Cortex of kidney (tissue), 1 donor: ENCODE measurements at places on chromosomes 3 and 15.

DNA sequence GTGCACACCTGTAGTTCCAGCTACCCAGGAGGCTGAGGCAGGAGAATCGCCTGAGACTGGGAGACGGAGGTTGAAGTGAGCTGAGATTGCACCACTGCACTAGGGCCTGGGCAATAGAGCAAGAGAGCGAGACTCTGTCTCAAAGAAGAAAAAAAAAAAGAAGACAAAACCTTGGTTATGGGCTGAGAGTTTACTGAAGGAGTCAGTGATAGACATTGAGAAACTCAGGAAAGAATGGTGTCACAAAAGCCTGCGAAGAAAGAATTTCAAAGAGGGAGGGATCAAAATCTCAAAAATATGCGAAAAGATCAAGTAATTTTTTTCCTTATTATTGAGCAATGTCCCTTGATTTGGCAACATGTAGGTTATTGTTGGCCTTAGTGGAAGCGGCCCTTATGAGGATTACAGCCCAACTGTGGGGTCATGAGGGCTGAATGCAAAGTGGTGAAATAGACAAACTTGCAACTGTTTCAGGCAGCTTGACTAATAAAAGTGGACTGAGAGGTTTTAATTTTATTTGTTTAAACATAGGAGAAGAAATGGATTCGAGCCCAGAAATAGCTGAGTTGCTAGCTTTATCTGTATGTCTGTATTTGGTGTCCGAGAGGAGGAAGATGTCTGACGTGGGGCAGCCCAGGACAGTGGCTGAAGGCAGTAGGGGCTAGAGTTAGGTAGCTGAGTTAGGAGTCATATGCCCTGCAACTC lies 18.8 kb upstream of the CELF6 start:
- DNase-seq, result no peak

DNA sequence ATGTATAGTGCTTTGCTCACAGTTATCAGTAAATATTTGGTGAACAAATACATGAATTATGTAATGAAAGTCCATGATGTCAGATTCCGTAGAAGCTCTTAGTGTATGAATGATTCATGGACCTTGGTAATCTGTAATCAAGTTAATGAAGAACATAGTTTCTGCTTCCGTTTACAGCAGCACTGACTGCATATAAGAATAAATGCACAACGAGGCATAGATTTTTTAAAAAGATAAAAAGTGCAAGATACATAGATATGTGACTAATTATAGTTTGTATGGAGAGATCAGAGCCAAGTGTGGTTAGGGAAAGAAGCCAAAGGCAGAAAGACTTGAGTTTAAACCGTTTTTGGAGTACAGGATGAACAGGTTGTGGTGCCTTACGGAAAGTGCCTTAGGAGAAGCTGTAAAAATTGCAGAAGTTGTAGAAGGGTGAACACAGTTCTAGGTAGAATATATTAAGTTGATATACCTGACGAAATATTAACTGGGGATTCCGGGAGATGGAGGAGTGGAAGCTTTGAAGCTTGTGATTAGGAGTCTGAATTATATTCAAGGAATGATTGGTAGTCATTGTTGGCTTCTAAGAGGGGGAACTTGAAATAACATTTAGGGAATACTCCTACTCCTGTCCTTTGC lies 293.1 kb downstream of the NLGN1 start:
- no peak for DNase-seq

DNA sequence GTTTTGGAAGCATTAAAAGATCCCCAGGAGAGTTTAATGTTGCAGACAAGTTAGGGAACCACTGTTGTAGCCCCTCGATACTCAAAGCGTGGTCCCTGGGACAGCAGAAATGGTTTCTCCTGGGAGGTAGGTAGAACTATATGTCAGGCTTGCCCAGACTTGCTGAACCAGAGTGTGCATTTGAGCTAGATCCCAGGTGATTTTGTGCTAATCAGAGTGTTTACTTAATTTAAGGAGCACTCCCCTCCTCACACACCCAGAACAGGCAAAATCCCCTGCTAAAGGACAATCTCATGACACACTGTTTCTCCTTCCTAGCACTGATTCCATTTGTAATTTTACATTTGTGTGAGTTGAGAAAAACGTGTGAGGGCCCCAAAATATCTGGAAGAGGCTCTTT lies 24.3 kb downstream of the LMCD1 start:
- DNase-seq, result no peak

DNA sequence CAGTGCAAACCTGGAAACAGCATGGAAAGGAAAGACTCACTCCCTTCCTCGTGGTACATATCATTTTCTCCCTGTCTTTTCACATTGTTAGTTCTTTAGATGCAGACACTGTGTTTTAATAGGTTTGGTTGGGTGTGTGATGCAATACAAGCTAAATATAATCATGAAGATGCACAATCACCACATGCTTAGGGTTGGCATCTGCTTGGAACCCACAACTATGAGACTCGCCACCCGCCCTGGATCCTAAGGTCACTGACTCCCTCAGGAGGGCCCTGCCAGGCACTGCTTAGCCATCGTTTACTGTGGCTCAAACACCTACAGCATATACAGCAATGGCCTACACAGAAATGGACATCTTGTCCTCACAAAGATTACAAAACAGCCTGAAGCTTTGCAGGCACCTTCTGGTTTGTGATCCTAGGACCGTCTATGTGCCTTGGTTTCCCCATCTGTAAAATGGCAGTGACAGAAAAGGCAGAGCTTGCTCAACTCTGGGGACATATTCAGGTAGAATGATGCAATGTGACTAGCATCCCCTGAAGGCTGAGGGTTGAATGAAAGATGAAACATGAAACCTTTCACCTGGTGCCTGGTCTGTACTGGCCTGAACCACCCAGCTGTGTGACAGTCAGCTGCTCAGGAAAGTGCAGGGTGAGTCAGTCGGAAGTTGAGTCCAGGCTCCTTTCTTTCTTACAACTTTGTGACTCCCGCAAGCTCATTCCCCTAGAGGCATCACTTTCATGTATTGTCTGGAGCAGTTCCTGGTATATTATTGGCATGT lies 123.6 kb upstream of the PFN2 start:
- no peak for DNase-seq

DNA sequence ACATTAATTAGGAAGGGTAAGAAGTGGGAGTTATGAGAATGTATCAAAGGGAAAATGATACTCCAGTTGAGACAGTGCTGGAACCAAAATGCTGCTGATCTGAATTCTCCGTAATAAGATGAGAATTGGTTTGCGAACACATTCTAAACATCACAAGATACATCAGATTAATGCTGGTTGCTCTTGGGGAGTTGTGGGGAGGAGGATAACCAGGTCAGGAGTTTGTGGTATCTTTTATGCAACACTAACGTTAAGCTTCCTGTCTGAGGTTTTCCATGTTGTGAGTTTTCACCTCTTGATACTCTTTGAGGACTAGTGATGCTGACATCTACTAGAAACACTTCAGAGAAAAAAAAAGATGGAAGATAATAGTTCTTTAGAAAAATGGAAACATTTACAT lies 47.2 kb downstream of the PPARG start:
- no peak for DNase-seq

DNA sequence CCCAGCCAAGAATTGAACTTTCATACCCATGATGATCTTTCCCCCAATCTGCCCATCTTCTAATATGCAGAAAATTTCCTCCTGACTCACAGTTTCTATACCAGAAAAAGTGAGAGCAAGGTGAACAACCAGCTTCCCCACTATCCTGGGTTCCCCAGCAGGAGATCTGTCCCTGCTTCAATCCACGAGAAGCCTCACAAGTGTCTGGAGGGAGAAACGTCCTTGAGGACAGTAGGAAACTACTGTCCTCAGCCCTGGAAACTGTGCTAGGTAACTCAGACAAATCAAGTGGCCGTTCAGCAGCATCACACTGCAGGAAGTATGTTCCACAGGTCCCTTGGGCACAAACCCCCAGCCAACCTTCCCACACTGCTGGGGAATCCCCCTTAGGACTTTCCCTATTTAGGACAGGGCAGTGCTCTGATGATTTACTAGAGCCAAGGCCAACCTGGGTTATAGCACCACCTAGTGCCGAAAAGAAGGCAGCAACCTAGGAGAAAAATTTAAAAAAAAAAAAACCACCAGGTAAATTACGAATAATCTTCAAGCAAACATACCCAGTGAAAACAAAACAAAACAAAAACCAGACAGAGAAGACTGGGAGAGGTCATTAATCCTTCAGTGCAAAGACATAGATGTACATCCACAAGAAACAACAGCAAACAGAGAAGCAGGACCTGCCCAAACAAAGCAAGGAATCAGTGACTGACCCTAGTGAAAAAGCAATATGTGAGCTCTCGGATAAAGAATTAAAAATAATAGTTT lies 36.0 kb downstream of the MORC1 start:
- no peak for DNase-seq

- DNase-seq, result no peak
Observed at GRCh38 chr3:12484983-12485327, 675 bp downstream of the TSEN2 start.

DNA sequence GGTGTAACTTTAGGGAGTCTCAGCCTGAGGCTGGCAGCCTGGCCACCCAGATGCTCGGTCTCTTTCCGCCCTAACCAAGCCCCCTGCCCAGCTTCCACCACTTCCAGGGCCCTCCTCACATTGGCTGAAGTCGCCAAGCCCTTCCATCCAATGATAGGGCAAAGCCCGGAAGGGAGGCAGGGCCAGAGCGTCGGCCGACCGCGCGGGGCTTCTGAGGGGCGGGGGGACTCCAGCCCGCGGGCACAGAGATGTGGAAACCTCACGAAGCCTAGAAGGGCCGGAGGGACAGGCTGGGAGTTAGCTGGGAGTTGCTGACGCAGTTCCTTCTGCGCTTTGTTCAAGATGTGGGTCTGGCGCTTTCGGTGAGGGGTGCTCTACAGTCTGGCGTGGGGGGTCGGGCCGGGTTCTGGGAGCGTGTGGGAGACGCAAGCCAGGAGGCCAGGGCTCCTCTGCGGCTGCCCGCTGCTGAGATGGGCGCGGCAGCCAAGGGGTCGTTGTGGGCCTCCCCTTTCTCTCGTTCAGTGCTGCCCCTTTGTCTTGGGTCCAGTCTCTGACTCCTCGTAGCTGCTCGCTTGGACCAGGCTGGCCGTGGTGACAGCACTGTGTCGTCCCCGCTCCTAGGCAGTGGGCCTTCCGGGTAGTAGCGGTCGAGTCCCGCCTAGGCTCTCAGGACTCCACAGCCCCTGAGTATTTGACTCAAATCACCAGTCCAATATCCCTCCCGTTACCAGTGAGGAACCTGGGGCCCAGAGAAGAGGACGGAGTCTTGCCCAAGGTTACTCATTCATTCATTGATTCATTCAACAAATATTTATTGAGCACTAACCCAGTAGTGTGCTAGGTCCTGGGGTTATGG lies at the start of gene ZNF660:
TSS of gene ZNF660 (plus strand) at position 319 of the 856 bp plus-strand sequence. CDS start 9,230 bp downstream, outside the sequence.
- DNase-seq, result no peak

DNA sequence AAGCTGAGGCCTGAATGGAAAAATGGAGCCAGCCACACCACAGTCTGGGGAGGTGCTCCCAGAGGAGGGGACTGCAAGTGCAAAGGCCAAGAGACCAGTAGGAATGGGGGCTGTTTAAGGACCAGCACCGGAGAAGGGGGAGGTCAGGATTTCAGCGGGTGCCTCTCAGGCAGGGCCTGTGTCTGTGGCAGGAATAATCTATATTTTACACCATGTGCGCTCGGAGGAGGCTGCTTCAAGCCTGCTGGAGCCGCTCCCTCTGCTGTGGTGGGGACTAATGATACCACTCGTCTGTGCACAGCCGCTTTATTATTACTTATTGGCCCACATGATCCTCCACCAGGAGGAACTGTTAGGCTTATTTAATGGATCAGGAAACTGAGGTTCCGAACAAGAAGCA lies 45.3 kb downstream of the TPRA1 start:
- DNase-seq, result no peak

DNA sequence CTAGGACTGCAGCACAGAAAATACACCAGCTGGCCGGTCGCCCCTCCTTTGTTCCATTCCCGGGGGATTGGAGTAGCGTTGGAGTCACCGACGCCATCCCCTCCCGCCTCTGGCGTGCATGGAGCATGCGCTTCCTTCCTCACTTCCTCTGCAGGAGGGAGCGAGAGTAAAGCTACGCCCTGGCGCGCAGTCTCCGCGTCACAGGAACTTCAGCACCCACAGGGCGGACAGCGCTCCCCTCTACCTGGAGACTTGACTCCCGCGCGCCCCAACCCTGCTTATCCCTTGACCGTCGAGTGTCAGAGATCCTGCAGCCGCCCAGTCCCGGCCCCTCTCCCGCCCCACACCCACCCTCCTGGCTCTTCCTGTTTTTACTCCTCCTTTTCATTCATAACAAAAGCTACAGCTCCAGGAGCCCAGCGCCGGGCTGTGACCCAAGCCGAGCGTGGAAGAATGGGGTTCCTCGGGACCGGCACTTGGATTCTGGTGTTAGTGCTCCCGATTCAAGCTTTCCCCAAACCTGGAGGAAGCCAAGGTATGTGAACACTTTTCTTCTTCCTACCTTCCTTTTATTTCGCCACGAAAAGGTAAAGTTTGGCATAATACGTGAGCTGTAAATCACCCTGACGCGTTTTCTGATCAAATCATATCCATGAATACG lies at the start of gene SCG3:
TSS of gene SCG3 (plus strand) at position 201 of the 661 bp plus-strand sequence. CDS start at position 454, 253 bp downstream.
- DNase-seq, result no peak

- DNase-seq, result no peak
Observed at GRCh38 chr3:154971341-154971740, 108.8 kb upstream of the MME start.

- no peak for DNase-seq
Observed at GRCh38 chr3:42110631-42111030, 19.5 kb downstream of the TRAK1 start.
